Adrenal gland (tissue), 19 donors: ENCODE measurements at places on chromosomes 7 and 10. TPM values are rescaled to one million over a fixed set of nuclear protein-coding genes. Genes with fewer than 3 reads are reported as not detected.

The HPSE2 gene
- 0.16 TPM for polyA plus RNA-seq

The SLC39A12 gene
- polyA plus RNA-seq: not detected

The NANOS1 gene
- polyA plus RNA-seq: 2.8 TPM

The KLF14 gene
- 0.44 TPM for polyA plus RNA-seq

The WASHC2A gene
- polyA plus RNA-seq: 37.0 TPM

The PVRIG gene
- polyA plus RNA-seq: 0.56 TPM

The USP54 gene
- polyA plus RNA-seq: 7.8 TPM

The TDRD1 gene
- polyA plus RNA-seq: 0.04 TPM

The GIMAP4 gene
- polyA plus RNA-seq: 27.9 TPM

The PAPOLB gene
- polyA plus RNA-seq: not detected

The FERD3L gene
- not detected for polyA plus RNA-seq

The CNNM1 gene
- polyA plus RNA-seq: 0.71 TPM

The AKR1C2 gene
- 23.8 TPM for polyA plus RNA-seq

The VPS37D gene
- polyA plus RNA-seq: 0.20 TPM

The KIF11 gene
- polyA plus RNA-seq: 0.30 TPM

The FZD8 gene
- 1.0 TPM for polyA plus RNA-seq

The FLNC gene
- 1.8 TPM for polyA plus RNA-seq
